ENCODE measurements at places on chromosomes 13 and 19. TPM values are rescaled to one million over a fixed set of nuclear protein-coding genes. Genes with fewer than 3 reads are reported as not detected.

The OR7E24 gene
- not detected for total RNA-seq

GRCh38 chr19:16070366-16070990, 5.8 kb upstream of the TPM4 start:
- no peak for DNase-seq

The ZNF560 gene
- 2.5 TPM for total RNA-seq

DNA sequence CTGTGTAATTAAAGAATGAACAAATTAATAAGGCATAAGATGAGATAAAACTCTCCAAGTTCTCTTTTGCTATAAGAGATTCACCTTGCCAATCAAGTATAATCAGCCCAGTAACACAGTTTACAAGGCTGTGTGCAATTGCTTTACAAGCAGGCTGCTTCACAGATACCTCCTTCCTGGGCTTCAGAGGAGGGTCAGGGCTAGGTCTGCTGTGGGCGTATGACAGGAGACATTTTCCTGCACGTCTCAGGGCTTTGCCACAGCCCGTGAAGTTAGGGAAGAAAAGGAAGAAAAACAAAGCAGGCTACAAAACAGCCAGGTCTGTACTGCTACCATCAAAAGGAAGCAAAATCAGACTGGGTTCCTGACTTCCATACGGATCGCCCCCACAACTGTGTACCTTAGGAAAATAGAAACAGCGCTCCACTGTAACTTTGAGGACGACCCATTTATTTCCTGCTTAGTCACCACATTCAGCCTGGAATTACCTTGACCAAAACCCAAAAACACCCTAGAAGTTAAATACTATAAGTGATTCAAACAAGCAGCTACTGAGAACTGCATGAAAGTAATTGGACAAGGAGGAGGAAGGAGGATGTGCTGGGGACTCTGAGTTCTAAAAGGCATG, 12.4 kb downstream of the EFNB2 start:
- no peak for DNase-seq

DNA sequence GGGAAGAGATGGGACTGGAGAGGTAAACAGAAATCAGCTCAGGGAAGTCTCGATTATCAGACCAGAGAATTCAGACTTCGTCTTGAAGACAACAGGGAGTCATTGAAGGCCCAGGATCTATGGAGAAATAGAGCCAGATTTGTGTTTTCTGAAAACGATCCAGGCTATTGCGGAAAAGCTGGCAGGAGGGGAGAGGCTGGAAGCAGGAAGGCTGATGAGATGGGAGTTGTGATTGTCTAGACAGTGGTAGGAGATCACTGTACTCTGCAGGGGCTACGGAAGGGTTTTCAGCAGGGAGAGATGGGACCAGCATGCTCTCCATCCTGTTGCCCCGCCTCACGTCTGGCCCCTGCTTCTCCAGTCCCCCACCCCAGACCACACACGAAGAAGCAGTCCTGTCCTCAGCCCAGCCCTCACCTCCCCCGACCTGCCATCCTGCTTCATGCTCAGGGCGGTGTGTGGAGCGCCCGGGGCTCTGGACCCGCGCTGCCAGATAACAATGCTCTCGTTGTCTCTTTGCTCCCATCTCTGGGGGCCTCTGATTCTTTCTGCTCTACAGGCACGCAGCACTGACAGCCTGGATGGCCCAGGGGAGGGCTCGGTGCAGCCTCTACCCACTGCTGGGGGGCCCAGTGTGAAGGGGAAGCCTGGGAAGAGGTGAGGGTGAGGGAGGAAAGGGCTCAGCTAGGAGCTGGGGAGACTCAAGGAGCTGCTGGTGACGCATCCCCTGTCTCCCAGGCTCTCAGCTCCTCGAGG, 1.9 kb downstream of the ARHGAP33 start:
- no peak for DNase-seq

Measured in epithelial cell of proximal tubule (primary cell).